ENCODE measurements at places on chromosomes 16 and 17.

- DNase-seq, result no peak
Observed at GRCh38 chr17:41326173-41327145, 10.9 kb upstream of the KRTAP17-1 start.

- DNase-seq, result no peak
Observed at GRCh38 chr17:11797803-11798202, 199.5 kb downstream of the ZNF18 start.

DNA sequence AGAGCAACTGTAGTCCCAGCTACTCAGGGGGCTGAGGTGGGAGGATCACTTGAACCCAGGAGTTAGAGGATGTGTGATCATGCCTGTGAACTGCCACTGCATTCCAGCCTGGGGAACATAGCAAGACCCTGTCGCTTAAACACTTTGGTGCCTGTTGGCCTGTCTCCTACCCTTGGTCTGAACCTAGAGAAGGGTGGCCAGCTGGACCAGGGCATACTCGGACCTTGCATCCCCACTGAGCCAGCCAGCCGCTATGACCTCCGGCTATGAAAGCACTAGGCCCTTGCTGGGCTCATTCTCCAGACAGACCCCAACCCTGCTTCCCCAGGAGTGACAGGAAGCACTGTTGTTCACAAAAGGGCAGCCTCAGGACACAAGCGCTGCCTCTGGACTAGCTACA lies 4.6 kb downstream of the IFT20 start:
- no peak for DNase-seq

DNA sequence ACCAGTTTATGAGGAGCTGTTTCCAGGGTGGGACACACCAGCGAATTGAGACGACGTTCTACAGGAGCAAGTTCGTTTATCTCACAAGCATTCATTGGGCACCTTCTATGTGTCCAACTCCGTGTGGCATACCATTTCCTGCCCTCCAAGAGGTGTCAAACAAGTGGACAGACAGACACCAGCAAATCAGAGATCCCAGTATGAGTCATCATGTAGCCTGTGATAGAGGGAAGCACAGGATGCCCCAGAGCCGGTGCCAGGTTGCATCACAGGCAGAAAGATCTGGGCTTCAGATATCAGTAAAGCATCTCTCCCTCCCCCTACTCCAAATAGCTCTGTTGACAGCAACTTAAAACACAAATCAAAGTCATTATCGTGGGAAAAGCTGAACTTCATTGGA lies 31.8 kb upstream of the MAF start:
- no peak for DNase-seq

- peak; percentile 25 for DNase-seq
Observed at GRCh38 chr17:27466743-27467375, 10.6 kb downstream of the KSR1 start.
